ENCODE measurements at places on chromosomes 7 and 10.

DNA sequence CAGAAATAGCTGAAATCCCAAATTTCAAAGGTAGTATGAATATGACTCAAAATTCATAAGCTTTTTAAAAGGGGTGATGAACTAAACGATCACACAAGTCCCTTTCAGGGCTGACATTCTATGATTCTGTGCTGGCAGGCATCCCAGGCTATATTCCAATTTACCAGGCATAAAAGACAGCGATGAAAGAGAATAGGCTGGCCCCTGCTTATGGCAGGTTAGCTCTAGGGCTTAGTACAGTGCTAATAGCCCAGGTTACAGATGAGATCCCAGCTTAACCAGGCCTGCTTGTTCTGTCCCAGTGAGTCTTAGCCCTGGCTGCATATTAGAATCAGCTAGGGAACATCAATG lies 56.4 kb downstream of the CDHR3 start:
- no peak for DNase-seq

DNA sequence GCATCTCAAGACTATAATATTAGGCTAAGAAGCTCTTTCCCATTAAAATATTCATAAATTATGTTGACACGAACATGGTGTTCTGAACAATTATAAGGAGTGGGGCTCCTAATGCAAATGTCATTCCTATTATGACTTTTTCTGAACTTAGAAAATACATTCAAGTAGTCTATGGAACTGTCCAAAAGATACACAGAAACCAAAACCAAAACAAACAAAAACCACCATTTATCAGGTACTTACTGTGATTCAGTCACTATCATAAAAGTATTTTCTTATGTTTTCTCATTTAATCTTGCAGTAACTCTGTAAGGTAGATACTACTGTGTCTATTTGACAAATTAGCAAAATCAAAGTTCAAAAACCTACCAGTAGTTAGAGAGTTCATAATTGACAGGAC lies 406.8 kb downstream of the GFRA1 start:
- no peak for DNase-seq

DNA sequence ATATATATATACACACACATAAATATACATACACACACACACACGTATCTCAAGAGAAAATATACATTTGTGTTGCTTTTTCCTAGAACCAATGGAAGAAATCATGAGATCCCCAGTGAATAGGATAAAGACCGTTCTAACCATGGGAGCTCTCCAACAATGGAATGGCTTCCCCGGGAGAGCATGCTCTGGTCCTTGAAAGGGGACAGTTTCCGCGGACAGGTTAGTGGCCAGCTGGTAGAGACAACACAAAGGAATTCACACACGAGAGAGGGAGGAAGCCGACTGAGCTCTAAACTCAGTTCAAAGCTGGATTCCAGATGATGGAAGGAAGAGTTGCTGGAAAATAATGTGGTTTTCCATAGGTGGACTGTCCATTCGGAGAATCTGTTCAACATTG lies 72.7 kb downstream of the SLC37A3 start:
- DNase-seq, result no peak

GRCh38 chr10:47121336-47121735 lies 178.7 kb upstream of the GDF10 start:
- no peak for DNase-seq

DNA sequence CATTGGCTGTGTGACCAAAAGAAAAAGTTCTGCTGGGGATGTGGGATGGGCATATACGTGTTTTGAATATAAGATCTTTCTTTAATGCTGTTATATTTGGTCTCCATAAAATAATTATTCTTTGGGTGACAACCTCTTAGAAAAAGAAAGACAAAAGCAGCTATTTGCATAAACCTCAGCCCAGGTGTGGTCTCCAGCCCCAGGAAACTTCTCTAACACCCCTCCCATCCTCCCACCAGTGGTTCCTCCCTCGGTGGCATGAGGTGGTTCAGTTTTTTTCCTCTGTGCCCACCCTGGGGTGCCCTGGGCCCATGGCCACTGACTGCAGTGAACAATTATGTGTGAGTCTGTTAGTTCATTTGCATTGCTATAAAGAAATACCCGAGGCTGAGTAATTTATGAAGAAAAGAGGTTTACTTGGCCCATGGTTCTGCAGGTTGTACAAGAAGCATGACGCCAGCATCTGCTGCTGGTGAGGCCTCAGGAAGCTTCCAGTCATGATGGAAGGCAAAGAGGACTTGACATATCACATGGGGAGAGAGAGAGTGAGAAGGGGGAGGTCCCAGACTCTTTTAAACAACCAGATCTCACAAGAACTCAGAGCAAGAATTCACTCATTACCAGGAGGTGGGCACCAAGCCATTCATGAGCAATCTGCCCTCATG lies 165.9 kb downstream of the CUX1 start:
- no peak for DNase-seq

- no peak for DNase-seq
Measured at GRCh38 chr10:72461085-72461484, 106.4 kb upstream of the DNAJB12 start.

DNA sequence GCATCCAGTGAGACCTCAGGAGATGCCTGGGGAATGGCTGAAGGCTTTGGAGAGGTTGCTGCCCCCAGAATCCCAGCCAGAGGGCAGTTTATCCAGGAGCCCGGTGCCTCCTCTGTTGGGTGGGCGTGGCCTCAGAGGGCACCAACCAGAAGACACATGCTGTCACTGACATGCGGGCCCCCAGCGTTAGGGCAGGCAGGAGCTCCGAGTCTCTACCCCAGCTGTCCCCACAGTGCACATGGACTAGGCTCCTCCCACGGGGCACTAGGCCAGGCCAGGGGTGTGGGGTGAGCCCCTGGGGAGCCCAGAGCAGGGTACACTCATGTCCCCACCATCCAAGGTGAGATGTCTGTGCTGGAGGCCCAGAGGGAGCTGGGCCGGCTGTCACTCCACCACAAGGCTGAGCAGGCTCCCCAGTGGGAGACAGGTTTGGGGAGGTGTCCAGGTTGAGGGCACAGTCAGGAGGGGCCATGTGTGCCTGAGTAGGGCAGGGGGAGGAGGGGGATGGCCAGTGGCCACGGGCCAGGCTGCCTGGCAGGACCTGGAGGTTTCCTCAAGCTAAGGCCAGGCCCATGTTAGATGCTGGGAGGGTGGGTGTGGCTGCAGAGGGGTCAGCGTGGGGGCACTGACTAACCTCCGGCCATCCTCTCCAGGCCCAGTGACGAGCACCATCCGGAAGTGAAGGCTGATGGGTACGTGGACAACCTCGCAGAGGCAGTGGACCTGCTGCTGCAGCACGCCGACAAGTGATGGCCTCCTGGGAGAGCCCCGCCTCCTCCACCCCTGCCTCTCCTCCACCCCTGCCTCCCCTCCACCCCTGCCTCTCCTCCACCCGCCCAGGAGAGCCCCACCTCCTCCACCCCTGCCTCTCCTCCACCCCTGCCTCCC lies 131.3 kb downstream of the FAM53B start:
- no peak for DNase-seq

- no peak for DNase-seq
Measured at GRCh38 chr10:128056303-128057050, 69.7 kb downstream of the MKI67 start.

- no peak for DNase-seq
Measured at GRCh38 chr7:130935564-130936157, 201.7 kb upstream of the KLF14 start.

DNA sequence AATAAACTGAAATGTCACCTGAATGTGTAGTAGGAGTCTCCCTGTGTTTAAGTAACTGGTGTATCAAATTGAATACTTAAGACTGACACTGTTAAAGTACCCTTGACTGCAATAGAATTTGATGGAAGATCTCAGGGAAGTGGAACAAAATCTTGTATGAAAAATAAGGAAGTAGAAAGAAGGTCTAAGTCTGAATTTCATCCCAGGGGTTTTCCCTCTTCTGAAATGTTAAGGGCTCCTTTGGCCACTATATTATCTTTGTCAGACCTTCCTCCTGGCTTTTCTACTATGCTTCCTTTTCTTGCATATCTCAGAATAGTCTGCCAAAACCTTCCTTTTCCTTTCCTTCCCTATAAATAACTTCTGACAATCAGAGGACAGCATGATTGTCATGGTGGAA lies 59.6 kb downstream of the BLNK start:
- DNase-seq, result no peak

DNA sequence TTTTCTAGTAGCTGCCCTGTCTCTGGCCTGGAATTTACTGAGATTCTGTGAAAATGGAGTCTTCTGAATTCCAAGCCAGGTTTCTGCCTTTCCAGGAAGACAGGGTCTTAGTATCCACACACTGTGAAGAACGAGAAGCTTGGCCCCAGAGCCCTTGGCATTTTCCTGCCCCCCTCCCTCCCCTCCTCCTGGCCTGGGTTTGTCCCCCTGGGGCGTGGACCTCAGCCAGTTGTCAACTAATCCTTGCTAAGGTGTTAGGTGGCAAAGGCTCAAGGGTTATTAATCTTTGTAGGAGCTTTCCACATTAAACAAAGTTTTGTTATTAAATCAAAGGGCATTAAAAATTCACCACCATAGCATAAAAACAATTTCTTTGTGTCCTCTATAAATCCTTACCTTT lies 329.5 kb downstream of the RNLS start:
- DNase-seq, result no peak

GRCh38 chr7:117138981-117139380 lies 183.9 kb downstream of the WNT2 start:
- DNase-seq, result no peak

- no peak for DNase-seq
Measured at GRCh38 chr7:45108863-45109262, 2.6 kb downstream of the TBRG4 start.

GRCh38 chr7:15397922-15398760 lies 163.7 kb downstream of the AGMO start:
- no peak for DNase-seq

DNA sequence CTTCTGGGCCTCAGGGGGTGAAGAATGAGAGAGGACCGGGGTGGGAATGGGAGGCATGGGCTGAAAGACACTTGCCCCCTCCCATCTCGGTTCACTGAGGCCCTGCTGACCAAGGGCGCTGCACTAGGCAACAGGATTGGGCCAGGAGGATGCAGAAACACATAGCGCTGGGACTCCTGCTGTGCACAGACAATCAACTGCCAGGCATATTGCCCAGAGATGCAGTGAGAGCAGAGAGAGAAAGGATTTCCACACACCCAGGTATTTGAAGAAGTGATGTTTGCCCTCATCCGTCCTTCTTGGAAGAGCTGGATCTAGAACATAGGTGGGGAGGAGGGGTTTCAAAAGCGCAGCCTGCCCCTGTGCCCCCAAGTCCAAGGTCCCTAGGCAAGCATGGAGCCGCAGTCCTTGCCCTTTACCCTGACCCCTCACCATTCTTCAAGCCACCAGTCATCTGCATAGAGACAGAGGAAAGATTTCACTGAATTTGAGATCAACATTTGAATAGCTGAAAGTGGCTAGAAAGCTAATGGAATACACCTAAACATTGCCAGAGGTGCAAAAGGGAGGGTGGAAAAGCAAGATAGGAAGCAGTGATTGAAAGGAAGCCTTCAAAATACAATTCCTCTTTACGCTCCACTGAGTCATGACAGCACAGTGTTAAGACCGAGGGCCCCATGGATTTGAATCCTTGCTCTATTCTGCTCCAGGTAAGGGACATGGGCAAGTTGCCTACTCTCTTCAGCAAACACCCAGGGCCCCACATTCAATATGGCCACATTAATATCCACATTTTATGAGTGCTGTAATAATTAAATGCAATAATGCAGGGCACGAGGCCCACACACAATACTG lies 44.2 kb upstream of the TNS3 start:
- DNase-seq, result no peak

DNA sequence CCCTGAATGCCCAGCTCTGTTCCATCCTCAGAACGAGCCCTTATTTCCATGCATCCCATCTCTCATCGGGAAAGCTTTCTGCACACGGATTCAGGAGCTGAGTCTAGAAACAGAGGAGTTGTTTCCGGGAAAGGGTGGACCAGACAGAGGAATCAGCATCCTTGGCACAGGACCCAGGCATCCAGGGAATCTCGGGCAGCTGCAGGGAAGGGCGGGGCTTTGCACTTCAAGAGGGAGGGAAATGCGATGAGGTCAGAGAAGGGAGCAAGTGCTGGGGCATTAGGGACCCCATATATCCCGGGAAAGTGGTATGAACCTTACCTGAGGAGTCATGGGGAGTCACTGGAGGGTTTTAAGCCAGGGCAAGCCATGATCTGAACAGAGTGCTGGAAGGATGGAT lies 68.5 kb downstream of the NPTX2 start:
- DNase-seq, result no peak

- DNase-seq, result no peak
Measured at GRCh38 chr7:74220229-74220628, 10.4 kb downstream of the LAT2 start.

DNA sequence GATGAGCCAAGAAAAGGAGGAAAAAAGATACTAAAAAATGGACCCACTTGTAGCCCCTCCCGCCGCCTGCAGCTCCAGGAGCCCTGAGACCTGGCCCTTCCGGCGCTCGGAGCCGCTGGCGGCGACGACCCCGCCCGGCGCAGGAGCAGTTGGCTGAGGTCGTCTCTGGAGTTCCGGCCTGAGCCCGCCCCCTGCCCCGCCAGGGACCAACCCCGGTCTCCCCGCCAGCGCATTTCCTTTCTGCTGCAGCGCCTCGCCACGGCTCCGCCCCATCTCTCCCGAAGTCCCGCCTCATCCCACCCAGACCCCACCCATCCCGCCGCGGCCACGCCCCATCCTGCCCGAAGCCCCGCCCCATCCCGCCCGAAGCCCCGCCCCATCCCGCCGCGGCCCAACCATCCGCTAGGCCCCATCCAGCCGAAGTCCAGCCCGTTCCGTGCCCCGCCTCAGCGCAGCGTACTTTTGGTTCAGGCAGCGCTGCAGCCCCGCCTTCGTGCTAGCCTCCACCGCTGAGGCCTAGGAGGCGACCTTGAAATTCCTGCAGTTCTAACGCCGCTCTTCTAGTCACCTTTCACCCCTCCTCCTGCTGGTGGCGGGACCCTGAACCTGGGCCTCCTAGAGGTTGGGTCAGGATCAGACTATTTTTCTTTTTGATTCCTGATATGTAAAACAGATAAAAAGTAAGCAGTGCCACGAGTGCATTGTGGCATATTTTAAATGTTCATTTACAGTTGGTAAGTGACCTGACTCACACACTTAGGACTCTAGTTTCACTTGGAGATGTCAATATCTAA lies at the start of gene STN1:
STN1 (minus strand) TSS at position 132 of the 794 bp plus-strand sequence. CDS start 590 bp downstream, outside the sequence.
- peak; percentile 94 for DNase-seq

DNA sequence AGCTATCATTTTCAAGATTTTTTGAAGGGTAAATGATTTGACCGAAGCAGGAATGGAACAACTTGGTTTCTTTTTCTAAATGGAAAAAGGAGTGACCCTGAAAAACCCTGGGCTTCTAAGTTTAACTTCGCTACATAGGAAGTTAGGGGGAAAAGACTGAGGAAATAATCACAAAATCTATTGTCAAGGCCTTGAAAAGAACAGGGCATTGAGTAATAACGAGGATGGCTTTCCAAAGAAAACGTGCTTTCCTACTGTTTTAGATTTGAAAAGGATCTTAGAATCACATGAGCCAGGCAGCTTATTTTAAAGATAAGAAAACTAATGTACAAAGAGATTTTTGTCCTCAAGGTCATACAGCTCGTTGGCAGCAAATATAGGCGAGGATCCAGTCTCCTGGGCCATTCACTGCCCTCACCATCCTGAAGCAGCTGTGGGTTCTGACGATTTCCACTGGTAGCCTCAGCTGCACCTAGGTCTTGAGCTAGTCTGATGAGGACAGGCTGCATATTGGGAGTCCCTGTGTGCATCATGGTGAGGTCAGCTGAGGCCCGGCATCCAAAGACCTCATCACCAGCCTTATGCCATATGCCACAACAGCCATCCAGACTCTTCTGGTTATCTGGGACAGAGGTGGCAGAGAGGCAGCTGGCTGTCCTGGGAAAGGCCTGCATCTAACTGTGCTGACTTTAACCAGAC lies 384.7 kb upstream of the NRP1 start:
- DNase-seq, result peak; percentile 3

Measured in H4 (cell line).